ENCODE measurements at places on chromosomes 2 and 18.

- DNase-seq = peak; percentile 79
These were observed 34.7 kb downstream of the RALB start for GRCh38 chr2:120287183-120288015.

GRCh38 chr18:25798046-25798445 is 292.4 kb downstream of the SS18 start:
- DNase-seq = no peak

DNA sequence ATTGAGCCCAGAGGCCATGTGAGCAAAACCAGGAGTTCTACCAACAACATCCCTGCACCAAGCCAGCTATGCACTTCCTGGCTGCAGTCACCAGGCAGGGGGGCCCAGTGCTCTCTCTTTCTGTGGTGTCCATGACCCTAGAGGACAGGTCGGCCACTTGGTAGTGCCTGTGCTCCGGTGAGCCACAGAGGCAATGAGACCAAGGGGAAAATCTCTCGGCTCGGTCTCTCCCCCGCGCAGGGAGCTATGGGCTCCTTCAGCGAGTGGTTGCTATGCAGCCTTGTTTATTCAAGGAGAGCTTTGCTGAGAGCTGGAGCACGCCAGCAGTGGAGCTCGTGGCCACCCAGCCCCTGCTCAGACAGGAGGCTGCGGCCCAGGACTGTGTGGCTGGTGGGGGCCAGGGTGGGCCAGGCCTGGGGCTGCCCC is at the start of gene TOGARAM2:
TOGARAM2 (plus strand) TSS at position 283 of the 426 bp plus-strand sequence. CDS start 13,537 bp downstream, outside the sequence.
- no peak for DNase-seq

DNA sequence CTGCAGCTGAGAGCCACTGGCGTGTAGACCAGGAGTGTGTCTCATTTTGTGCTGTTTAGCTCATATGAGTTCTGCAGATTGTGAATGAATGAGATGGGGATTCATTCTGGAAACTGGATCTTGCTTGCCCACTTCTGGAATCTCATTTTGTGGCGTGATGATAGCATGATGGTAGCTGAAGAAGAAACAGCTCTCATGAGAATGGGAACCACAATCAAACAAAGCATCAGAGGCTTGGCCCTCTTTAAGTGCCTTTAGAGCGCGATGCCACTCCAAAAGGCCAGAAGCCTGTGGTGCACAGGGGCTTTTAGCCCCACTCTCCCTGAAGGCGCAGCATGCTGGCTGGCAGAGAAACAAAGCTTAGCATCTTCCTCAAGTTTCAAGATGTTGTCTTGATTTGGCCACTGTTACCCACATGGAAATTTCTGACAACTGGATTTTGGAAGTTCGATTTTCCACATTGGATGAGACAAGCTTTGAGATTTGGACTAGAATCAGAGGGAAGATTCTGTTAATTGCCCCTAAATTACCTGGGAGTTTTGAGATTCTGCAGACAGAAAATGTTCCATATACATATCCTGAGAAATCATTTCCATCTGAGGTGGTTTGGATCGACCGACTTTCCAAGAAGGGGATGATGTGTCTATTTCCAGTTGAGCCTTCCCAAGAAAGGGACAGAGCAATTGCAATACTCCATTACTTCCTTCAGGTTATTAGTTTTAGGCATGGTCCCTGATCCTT is 234.5 kb downstream of the VAPA start:
- DNase-seq = no peak

GRCh38 chr18:13382366-13382953 is 163.9 kb downstream of the LDLRAD4 start:
- peak; percentile 87 for DNase-seq

- peak; percentile 3 for DNase-seq
These were observed 266.6 kb downstream of the NR4A2 start for GRCh38 chr2:156065912-156066311.

DNA sequence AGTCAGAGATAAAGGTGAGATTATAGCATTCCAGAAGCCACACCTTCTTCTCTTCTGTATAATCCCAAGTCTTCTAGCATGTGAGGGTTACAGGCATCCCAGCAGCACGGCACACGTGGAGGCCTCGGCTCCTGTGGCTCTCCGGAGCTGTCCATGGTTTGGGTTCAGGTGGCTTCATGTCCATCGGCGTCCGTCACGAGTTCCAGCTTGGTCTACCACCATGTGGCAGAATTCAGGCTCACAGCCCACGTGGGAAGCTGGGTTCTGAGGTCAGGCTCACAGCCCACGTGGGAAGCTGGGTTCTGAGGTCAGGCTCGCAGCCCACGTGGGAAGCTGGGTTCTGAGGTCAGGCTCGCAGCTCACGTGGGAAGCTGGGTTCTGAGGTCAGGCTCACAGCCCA is 378.3 kb upstream of the SALL3 start:
- DNase-seq = no peak

- DNase-seq = peak; percentile 9
These were observed at the start of gene CYS1 for GRCh38 chr2:10079870-10080535. Gene CYS1, minus strand, starts transcription at chr2:10080411. Its CDS starts 188 bp downstream, at chr2:10080223.

DNA sequence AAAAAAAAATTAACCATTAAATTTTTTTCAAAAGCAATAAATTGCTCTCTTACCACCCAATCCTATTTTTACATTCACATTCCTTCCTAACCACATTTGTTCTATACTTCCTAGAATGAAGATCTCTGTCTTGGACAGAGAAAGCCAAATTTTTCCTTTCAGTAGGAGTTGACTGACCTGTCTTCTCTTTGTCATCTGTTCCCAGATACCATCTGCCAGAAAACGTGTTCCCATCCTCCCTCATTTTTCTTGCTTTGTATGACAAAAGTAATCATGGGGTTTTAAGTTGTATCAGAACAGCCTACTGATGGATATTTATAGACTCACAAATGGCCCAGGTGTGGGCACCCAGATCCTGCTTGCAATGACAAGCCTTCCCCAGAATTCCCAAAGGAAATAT is 182.1 kb downstream of the CYP26B1 start:
- DNase-seq = no peak

- no peak for DNase-seq
These were observed 339.9 kb upstream of the SOX11 start for GRCh38 chr2:5352286-5352685.

DNA sequence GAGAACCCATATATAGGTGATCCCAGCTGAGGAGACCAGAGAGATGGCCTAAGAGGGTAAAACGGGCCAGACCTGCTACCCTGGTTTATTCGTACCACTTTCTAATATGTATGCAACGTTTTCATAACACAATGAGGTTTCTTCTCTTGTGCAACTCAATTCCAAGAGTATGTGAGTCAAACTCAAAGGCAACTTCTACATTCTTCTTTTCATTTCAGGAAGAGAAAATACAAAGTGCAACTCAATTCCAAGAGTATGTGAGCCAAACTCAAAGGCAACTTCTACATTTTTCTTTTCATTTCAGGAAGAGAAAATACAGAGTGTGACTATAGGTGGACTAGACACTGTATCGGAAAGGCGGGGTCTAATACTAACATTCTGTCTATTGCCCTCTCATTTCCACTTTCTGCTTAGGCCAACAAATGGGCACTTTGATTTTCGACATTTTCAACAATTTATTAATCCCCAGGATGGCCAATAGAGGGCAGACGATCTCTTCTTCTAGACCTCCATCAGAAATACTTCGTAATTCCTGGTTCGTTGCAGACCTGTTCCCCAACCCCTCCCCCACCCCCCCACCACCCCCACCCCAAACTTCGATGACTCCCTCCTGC is 3.7 kb upstream of the CRIM1 start:
- DNase-seq = peak; percentile 72

DNA sequence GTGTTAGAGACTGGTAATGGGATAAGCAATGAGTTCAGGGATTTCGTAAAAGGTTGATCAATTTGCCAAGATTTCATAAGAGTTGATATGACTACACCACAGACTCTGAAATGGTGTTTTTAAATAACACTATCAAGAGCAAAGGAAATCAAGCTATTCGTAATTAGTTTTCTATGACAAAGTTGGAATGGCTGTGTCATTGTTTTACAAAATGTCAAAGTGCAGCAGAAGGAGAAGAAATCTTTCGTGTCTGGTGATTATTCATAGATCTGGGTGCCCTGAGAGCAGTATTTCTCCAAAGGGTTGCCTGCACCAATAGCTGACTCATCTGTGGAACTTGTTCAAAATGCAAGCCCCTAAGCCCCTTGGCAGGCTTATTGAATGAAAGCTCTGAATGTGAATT is 70.1 kb downstream of the NABP1 start:
- no peak for DNase-seq

- no peak for DNase-seq
These were observed 151.3 kb upstream of the NCK2 start for GRCh38 chr2:105593221-105593967.

DNA sequence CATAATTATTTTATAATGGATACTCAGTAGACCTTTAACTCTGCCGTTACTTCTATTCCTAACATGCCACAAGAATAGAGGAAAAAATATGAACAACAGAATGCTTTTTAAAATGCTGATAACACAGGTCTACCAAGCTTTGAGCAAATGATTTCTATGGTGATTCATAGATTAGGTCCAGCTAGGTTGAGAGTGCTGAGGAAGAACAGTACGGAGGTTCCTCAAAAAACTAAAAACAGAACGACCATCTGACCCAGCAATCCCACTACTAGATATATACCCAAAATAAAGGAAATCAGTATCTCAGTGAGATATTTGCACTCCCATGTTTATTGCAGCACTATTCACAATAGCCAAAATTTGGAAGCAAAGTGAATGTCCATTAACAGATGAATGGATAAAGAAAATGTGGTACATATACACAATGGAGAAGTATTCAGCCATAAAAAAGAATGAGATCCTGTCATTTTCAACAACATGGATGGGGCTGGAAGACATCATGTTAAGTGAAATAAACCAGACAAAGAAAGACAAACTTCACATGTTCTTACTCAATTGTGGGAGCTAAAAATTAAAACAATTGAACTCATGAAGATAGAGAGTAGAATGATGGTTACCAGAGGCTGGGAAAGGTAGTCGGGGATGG is 111.6 kb upstream of the SERTAD2 start:
- no peak for DNase-seq

DNA sequence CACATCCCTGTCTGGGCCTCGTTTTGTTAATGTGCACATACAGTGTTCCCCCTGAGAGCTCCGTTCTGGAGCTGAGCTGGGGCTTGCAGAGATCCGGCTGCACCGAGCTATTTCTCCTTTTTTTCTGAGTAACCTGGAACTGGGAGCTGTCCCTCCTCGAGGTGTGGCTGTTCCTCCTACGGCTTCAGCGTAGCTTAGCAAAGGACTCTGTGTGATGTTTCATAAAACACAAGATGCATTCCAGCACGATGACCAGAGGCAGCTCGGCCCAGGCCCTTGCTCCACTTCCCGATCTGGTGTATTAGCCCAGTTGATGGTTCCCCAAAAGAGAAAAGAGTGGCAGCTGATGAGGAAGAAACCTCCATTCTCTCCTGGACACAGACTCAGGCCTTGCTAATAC is 103.0 kb downstream of the FAM210A start:
- DNase-seq = peak; percentile 74

DNA sequence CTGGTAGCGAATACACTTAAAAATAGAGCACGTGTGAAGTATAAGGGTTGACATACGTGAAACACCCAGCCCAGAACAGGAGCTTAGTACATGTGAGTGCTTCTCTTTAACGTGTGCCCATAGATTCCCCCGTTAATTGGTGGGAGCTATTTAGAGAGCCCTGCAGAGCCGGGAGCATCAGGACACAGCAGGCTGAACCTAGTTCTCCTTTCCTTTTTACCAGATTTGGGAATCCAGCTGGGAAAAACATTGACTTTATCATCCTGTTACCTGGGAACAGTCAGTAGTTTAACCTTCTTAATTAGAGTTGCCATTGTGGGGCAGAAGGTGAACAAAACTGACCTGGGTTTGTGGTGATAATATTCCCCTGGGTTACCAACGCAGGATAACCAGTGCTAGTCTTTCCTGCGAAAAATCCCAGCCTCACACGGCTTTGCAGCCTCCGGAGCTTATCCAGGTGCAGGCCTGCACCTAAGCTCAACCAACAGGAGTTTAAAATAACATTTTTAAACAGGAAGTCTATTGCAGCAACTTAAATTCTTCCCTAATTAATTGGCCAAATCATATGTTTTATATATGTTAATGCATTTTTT is 78.1 kb upstream of the SPTBN1 start:
- DNase-seq = no peak

- no peak for DNase-seq
These were observed 855.2 kb upstream of the ID2 start for GRCh38 chr2:7826656-7827055.

GRCh38 chr18:33010149-33010548 is 237.3 kb upstream of the KLHL14 start:
- no peak for DNase-seq

DNA sequence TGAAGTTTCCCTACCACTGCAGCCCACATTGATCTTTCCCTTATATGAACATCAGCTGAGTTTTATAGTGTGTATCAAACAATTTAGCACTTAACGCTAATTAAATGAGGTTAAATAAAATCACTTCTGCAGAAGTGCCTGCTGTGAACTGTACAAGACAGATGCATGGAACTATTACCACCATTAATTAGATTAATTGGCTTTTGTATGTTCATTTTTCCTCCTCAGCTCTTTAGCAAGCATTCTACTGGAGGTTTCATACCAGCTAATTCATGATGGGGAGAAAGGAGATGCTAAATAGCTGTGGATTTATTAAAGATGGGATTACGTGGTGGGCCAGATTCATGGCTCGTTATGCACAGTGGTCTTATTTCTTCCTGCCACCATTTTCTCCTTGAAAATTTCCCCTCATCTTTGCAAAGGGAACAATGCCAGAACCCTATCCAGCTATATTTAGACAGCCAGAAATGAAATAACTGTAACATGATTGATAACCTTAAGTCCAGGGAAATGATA is 96.7 kb downstream of the CNTNAP5 start:
- no peak for DNase-seq

DNA sequence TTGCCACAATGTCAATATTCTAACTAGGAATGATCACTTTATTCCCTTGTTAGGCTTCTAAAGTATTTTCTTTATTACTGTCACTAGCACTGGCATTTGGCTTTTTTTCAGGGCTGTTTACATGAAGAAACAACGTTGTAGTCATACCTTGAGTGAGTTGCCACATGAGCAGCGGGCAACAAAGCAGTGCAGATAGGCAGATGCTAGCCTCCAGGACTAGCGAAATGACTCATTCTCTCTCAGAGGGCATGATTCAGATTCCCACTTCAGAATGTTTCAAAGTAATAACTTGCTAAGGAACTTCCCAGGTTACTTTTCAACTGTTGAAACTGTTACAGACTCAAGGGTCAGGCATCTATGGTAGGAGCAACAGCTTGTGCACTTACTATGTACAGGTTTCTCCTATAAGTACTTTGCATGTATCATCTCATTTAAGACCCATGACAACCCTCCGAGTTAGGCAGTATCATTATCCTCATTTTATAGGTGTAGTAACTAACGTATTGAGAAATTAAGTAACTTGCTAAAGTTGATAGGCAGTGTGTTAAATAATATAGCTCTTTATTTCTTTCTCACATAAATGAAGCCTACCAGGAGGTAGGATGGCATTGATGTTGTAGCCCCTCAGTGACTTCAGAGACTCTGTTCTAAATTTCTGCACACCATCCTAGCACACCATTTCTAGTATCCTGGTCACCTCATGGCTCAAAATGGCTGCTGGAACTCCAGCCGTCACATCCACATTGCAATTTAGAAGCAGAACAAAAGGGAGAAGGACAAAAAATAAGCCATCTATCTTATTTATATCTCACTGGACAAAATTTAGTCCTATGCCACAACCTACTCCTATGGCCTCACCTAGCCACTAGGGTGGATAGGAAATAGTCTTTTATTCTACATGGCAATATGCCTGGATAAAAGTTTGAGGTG is 83.3 kb downstream of the ICOS start:
- no peak for DNase-seq

- no peak for DNase-seq
These were observed 14.0 kb upstream of the ARID5A start for GRCh38 chr2:96522304-96523203.

All from suppressor macrophage (primary cell).